ENCODE measurements at places on chromosomes 11 and 22.

- no peak for DNase-seq
These were observed 84.3 kb downstream of the CCDC81 start for GRCh38 chr11:86459002-86459385.

GRCh38 chr11:27626938-27627586 lies 73.2 kb downstream of the BDNF start:
- DNase-seq: no peak

GRCh38 chr11:12116425-12117032 lies 6.1 kb downstream of the MICAL2 start:
- DNase-seq: no peak

GRCh38 chr22:30276039-30276438 lies 9.4 kb upstream of the OSM start:
- DNase-seq: no peak

- DNase-seq: no peak
These were observed 18.3 kb downstream of the CYTH4 start for GRCh38 chr22:37300551-37301017.

DNA sequence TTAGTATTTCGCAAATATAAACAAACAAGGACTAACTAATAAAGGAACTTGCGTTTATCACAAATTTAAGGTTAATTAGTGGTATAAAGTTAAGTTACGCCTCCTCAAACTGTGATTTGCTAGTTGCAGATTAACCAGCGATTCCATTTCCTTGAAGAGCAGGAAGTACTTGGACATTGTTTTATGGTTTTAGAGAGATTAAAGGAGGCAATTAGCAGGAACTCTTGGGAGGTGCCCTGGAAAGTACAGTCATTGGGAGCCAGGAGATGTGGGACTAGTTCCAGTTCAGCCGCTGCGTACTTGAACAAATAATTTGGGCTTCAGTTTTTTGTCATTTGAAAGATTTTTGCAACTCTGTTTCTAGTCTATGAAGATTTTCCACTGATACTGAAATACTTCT lies 3.3 kb downstream of the FAM118B start:
- no peak for DNase-seq

GRCh38 chr22:48596111-48596850 lies 1231.4 kb downstream of the BRD1 start:
- DNase-seq: no peak

- peak; percentile 40 for DNase-seq
These were observed 878 bp downstream of the RRAS2 start for GRCh38 chr11:14357881-14358728.

GRCh38 chr11:63769714-63770455 lies 1.3 kb upstream of the ZFTA start:
- no peak for DNase-seq

DNA sequence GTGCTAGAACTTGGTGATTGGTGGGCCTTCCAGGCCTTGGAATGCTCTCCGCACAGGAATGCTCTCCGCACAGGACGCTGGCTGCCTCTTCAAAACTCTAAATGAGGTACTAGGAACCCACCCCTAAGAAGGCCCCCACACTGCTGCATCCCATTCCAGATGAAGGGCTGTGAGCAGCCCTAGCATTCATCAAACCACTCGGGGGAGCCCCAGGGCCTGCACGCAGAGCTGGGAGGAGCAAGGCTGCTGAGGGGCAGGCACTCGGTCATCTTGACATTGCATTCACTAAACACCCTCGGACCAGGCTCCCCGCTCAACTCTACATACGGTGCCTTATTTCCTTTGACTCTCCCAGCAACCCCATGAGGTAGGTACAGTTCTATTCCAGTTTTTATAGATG lies 49.2 kb upstream of the EMID1 start:
- DNase-seq: no peak

DNA sequence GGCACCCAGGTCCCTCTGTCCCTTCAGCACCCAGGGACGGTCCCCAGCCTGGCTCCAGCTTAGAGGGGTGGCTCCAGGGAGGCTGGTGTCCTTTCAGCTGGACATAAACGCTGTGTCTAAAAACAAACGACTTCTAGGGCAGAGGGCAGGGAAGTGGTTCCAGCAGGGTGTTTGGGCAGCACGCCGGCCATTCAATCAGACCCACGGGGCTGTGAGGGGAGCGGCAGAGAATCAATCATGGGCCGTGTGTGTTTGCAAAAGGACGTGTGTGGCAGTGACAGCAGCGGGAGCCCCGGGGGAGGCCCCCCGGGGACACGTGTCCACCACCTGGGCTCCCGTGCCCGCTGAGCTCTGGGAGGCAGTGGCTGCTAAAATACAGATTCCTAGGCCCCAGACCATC lies 127.7 kb downstream of the MN1 start:
- DNase-seq: no peak
